ENCODE measurements at places on chromosomes 12 and 14.

DNA sequence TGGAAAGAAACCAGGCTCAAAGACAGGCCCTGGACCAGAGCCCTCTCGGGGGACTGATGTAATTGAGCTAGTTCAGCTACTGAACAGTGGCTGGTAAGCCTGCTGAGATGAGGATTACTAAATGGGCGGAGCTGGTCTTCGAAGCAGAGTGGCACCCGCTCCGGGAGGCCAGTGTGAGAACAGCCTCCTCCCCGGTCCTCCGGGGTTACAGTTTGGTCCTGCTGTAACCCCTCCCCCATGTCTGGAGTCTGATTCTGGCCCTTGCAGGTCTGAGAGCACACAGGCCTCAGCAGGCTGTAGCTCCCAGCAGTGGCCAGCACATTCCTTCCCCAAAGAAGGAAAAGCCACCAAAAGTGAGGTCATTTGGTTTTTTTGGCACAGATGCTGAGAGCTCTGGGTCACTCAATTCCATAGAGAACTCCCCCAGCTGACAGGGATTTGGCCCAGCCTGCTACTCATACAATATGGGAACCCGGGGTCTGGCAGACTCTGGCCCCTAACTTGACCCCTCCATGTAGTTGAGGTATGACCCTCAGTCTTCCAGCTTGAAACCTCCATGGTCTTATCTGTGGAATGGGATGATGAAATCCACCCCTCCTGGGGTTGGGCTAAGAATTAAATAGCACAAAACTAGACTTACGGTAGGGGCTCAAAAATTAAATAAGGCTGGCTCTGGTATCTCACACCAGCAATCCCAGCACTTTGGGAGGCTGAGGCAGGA lies 39.0 kb downstream of the ACTN1 start:
- no peak for DNase-seq

DNA sequence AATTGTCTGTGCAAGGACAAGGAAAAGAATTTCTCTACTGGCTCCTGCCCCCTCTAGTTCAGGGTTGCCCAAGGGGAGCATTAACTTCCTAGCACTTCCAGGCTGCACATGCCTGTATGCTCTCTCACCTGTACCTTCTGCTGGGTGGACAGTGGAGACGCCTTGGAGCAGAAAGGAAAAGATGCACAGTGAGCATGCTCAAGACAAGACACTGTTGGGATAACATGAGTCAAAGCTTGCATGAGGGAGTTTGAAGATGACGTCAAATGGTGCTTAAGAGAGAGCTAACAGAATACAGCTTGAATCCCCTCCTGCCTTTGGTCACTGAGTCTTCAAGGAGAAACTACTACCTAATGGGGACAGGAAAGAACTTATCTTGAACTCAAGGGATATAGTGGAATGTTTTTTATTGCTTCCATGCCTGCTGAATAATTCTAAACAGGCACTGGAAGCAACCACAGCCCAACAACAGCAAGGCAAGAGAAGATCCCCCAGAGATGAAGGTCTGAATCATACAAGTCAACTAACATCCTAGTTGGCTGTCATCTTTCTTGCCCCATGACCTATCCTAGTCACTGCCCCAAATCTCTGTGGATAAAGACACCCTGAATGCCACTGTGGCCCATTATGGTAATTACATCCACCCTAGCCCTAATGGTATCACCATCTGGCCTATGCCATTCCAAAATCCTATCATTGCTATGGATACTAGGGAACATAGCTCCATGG lies 23.5 kb downstream of the RPS6KA5 start:
- no peak for DNase-seq

- DNase-seq: no peak
These were observed 22.8 kb downstream of the COX8C start for GRCh38 chr14:93369713-93370266.

- peak; percentile 92 for DNase-seq
These were observed 21.6 kb upstream of the CACNA2D4 start for GRCh38 chr12:1939801-1940607.

GRCh38 chr14:77158175-77158881 lies 16.7 kb upstream of the ZDHHC22 start:
- DNase-seq: no peak

- no peak for DNase-seq
These were observed 7.2 kb upstream of the FNTB start for GRCh38 chr14:64979336-64980074.

GRCh38 chr14:61406675-61407074 lies 85.3 kb downstream of the PRKCH start:
- no peak for DNase-seq

- no peak for DNase-seq
These were observed 186.2 kb upstream of the FKBP4 start for GRCh38 chr12:2608608-2608945.

DNA sequence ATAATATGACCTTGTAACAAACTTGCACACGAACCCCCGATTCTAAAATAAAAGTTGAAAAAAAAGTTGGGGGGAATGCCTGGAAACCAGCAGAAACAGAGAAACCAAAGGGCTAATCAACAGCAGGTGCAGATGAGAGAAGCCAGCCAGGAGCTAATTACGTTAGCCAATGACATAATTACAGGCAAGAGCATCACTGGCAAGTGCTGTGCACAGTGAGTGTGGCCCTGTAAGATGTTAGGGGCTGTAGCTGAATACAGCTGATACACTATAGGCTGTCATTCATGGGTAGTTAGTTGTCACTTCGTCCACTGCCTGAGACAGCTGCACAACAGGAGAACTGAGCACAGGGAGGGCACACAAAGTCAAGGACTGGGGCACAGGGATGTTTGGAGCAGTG lies 7.3 kb upstream of the FGF23 start:
- DNase-seq: no peak

DNA sequence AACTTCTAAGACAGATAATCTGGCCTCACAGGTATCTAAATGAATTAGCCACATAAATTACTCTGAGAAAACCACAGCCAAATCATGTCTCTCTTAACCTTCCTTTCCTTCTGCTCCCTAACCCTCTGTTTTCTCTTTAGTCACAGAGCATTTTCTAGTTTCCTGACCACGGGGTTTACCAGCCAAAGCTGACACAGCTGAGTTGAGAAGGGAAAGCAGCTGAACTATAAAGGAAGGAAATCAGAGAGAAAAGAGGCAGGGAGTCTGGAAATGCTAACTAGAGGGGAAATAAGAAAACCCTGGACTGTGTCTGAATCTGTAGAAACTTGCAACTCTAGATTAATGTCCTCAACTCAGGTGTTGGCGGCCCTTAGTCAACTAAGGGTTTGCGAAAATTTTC lies 24.4 kb downstream of the ANKS1B start:
- no peak for DNase-seq

GRCh38 chr12:111297703-111298426 lies 71.0 kb downstream of the PHETA1 start:
- DNase-seq: no peak

DNA sequence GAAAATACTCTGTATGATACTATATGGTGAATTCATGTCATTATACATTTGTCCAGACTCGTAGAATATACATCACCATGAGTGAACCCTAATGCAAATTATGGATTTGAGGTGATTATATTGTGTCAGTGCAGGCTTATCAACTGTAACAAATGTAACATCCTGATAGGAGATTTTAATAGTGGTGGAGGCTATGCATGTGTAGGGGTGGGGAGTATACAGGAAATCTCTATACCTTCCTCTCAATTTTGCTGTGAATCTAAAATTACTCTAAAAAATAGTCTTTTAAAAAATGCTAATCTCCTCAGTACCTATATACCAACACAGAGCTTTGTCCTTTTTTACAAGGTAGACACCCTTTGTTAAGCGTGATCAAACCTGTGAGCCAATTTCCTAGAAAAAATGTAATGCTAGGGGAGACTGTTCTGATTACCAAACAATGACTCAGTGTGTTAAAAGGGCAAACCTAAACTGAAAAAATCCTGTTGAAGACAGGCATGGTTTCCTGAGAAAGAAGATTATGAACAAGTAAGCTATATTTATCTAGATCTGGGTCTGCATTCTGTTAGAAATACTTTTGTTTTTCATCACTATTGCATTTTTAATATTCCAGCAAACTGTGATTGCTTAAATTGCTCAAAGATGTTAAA lies 170.9 kb downstream of the DUSP6 start:
- no peak for DNase-seq

DNA sequence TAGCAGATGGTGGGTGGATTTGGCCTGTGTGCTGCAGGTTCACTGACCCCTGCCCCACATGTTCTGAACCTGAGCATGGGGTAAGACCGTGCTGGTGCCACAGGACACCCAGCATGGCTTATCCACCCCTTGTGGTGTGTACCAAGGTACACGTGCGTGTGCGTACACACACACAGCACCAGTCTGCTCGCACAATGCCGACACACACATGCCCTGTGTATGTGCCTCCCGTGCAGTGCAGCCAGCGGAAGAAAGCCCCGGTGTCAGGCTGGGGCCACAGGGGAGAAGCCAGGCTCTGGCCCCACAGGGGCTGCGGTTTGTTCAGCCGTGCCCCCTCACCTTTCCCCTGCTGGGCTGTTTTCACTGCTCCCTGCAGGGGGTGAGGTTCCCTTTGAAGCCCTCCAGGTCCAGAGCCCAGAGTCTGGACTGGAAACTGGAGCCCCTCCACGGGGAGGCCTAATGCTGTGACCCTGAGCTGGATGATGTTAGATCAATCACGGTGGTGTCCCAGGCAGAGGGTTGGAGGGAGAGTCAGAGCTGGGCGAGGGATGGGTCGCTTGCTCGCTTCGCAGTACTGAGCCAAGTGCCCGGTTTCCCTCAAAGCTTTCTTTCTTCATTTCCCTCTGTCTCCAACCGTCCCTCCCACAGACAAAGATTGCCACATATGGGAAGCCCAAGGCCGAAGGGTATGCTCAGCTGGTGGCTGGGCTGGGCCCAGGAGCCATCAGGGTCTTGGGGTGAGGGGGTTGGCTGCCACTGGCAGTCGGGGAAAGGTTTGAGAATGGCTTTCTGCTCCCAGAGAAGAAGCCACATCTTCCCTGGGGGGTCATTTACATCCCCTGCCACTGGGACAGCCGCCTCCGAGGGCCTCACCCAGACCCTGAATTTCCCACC lies 6.2 kb downstream of the DTX1 start:
- DNase-seq: no peak

DNA sequence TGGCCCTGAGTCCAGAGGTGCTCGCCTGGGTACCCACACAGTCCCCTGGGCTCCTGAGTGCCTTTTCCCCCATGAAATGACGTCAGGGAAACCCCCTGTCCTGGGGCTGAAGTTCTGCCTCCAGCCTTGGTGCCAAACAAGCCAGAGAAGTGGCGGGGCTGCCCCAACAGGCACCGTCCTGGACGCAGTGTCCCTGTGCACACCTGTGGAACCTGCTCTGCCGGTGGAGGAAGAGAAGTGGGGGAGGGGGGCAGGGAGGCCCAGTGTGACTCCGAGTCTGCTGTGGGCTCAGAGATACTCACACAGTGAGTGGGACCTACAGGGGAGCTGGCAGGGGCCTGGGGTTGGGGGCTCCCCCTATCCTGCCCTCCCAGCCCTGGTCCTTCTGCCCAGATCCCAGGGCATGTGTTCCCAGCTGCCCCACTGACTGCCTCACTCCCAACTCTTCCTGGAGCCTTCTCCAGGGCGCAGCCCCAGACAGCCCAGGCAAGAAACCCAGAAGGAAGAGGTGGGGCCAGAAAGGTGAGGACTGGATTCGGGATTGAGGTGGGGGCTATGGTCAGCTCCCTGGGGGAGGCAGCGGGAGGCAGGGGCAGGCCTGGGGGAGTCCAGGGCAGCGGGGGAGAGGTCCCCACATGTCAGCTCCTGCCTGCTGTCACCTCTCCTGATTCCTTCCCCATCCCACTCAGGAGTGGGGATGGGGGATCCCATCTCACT lies 24.7 kb downstream of the CCDC85C start:
- DNase-seq: no peak

DNA sequence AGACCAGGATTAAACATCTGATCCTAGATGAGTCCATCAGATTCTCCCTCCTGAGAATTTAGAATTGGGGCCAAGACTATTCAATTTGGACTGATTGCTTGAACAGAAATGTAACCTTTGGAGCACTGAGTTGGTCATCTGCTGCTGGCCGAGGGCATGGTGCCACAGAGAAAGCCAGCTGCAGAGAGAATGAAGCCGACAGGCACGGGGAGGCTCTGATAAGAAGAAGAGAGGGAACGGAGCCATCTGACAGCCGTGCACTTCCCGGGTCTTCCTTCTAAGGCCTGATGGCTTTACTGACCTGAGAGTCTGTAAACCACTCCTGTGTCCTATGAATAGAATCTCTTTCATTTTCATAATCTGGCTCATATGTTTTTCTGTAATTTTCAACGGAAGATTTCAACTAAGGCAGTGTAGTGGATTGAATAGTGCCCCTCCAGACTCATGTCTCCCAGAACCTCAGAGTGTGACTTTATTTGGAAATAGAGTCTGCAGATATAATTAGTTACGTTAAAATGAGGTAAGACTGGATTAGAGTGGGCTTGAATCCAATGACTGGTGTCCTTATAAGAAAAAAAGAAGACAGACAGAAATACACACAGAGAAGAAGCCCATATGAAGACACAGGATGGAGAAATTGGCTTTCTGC lies 39.1 kb upstream of the FRS2 start:
- no peak for DNase-seq

DNA sequence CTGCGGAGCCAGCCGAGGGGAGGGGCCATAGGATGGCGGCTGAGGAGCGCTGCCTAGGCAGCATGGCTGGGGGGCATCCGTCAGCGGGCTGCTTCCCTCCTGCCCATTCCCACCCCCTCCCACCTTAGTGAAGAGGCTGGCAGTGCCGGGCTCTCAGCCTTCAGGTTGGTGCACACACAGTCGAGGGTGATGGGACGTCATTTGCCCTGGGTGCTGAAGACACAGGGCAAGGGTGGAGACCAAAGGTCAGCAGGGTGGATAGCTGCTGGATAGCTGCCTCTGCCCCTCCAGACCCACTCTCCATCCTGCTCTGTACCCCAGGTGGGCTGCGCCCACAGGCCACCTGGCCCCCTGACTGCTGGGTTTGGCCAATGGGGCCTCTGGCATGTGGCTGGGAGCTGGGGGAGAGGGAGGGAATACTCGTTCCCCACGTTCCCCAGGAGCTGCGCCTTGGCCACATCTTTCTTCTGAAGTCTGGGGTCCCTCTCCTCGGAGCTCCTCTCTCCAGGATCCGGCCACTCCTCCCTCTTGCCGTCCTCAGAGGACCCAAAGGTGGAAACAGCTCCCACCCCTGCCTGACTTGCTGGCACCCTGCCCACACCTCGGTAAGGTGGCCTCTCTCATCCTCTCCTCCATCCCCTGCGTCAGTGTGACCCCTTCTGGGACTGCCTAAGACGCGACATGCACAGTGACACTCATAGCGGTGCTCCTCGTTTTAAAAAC lies 11.2 kb upstream of the CDC42BPB start:
- DNase-seq: no peak

GRCh38 chr14:70123796-70124195 lies 65.0 kb downstream of the SLC8A3 start:
- DNase-seq: no peak

GRCh38 chr12:58090685-58091084 lies 149.3 kb downstream of the ATP23 start:
- no peak for DNase-seq

DNA sequence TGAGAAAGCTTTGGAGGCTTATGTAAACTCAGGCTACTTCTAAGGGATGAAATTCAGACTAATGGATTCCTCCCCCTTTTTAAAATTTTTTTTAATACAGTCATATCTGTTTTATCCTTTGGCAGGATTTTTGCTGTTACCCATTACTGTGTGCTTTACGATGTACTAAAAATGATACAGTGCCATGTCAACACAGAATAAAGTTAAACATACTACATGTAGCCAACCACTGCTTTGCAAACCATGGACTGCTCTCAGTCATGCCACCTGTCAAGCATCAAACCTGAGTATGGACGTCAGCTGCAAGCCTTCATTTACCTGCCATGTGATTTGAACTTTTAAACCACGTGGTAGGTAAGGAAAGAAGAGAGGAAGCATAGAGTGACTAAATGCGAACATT lies 325.8 kb downstream of the FUT8 start:
- DNase-seq: no peak

GRCh38 chr12:92138626-92139025 lies 7.0 kb downstream of the BTG1 start:
- DNase-seq: no peak

Measured in T-helper 17 cell (primary cell).